GM03348 (cell line): ENCODE measurements at places on chromosomes 16 and 17.

GRCh38 chr16:12433691-12434390 is 369.8 kb downstream of the CPPED1 start:
- no peak for DNase-seq

DNA sequence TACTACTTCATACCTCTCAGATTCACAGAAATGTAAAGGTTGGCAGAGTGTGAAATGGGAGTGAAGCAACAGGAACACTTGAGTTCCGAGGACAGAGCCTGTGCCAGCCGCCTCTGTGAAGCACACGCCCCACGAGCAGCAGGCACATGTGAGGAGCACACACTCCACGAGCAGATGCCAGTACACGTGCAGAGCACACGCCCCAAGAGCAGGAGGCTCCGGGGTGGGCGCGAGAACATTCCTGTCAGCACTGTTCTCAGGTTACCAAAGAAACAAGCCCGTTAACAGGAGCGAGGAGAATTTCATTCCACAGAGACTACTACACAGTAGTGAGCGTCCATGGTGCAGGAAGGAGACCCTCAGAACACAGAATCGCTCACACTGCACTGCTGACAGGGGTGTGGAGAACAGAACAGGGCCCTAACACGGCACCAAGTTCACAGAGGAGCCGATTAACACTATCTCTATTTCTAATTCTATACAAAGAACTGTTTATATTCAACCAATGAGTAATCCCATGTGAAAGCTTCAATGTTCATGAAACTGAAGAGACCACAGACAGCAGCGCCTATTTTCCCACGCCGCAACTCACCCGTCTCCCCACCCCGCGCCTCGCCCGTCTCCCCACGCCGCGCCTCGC is 40.1 kb downstream of the KLHDC4 start:
- DNase-seq = no peak

DNA sequence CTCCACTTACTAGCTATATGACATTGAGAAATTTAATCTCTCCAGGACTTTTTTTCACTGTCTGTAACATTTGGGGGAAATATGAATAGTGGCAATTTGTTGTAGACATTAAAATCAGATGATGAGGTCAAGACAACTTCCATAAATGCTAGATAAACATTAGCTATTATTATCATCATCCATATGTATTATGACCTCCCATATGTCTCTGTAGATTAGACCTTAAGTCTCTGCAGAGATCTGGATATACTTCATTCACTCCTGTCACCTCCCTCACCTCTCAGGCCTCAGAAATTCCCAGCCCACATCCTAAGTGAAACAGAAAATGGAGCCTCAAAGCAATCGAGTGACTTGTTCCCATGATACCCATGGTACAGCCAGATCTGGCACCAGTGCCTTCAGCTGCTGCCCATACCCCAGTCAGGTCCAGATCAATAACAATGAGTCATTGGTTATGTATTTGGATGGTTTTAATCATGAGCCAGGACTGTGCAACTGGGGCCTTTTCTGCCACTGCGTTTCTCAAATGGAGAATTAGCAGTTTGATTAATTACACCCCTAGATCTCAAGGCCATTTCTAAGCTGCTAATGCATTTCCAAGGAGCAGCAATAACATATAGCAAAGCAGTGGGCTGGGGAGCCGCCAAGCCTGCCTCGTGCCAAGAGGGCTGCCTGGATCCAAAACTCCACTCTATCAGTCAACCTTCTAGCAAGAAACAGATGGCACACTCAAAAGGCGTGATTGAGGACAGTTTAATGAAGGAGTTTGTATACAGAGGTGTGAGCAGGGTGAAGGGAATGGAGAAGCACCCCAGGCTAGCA is 2.6 kb upstream of the FDXR start:
- no peak for DNase-seq

GRCh38 chr16:68005786-68006286 is 6.6 kb upstream of the DPEP2 start:
- no peak for DNase-seq

DNA sequence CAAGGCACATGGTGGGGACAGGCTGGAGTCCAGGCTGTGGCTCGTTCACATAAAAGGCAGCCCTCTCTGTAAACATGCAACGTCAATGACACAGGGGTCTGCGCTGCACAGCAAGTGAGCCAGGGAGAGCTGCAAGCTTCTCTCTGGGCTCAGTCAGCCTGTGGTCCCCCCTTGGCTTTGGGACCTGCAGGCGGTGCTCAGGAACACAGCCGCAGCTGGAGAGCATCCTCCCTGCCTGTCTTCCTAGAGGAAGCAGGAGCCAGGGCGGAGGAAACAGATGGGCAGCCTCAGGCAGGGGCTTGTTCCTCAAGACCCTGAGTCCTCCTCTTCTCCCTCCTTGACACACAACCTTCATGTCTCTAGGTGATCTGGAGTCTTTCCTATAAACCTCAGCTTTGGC is 228.0 kb downstream of the C16orf78 start:
- no peak for DNase-seq

GRCh38 chr16:48247311-48247710 is at the start of gene ABCC11:
Gene ABCC11, minus strand, starts transcription at chr16:48247539. Its CDS starts 15,618 bp downstream, at chr16:48231921.
- no peak for DNase-seq

DNA sequence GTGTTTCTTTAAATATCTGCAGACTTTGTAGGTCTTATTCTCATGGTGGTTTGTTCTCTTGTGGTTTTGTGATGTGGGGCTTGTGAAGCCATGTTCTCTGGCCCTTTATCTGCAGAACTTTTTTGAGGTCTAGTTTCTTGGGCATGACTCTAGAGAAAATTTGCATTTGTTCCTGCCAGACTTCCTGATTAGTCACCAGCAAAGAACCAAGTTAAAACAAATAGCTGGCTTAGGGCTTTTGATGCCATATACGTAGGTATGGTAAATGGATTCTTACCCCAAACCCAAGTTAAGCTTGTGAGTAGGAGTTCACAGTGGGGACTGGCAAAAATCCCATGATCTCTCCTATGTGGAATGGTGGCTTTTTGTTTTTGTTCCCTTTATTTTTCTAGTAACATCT is 68.7 kb upstream of the IRX3 start:
- DNase-seq = no peak

- DNase-seq = no peak
Observed at GRCh38 chr16:20056436-20056835, 17.3 kb downstream of the GPR139 start.

DNA sequence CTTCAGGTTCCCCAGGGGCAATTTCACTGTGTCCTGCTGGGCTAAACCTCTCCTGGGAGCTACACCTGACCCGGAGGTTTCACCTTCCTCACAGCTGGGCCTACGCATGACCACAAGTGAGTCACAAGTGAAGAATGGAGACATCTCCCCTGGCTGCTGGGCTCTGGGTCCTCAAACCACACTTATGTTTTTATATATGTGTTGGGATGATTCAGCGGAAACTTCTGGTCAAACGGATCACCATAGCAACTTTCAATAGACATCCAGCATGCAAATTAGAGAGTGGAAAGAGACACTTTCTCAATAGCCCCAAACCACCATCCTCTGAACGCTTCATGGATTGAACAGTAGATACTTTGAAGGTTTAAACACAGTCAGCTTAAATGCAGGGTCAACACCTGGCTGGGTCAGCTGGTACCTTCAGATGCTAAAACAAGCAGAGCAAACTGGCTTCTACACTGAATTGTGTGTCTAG is 28.0 kb upstream of the MAF start:
- DNase-seq = no peak
